ENCODE measurements at places on chromosomes 6 and 20.
A peak's percentile ranks its signal among the peaks of the same experiment; 100 is the strongest.

GRCh38 chr6:45965007-45965406 lies 50.7 kb downstream of the CLIC5 start:
- DNase-seq, result no peak

- no peak for DNase-seq
Observed at GRCh38 chr20:38806855-38807655, 1.6 kb downstream of the PPP1R16B start.

- DNase-seq, result no peak
Observed at GRCh38 chr6:39879535-39879934, 54.7 kb downstream of the MOCS1 start.

DNA sequence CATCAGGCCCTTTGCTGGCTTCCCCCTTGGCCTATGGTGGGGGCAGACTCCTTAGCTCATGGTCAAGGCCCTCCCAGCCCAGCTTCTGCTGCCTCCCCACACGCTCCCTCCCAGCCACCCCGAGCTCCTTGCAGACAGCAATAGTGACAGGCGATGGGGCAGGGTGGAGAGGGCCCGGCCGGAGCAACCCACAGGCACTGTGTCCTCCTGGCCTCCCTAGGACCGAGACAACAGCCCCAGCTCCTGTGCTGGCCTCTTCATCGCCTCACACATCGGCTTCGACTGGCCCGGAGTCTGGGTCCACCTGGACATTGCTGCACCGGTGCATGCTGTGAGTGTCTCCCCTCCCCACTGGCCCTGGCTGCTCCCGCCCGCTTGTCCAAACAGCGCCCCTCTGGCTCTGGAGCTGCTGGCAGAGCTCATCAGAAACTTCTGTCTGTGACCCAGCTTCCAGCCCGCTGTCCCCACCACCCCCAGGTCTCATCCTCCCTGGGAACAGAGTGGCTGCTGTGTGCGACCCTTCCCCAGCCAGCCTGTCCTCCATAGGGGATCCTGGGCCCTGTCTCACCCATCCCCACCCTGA lies 21.8 kb downstream of the NPEPL1 start:
- peak; percentile 39 for DNase-seq

- no peak for DNase-seq
Observed at GRCh38 chr20:51616060-51616459, 73.5 kb upstream of the NFATC2 start.

DNA sequence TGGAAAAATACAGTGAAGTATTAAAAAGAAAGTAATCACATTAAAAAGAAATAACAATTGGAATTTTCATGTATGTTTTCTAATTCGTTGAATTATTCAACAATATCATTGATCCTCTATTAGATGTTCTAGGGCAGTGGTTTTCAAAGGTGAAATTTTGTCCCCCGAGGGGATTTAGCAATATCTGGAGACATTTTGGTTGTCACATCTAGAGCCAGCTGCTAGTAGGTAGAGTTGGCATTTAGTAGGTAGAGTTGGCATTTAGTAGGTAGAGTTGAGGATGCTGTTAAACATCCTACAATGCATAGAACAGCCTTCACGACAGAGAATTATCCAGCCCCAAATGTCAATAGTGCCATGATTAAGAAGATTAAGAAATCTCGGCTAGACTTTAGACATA lies 173.7 kb downstream of the BCAS1 start:
- no peak for DNase-seq

DNA sequence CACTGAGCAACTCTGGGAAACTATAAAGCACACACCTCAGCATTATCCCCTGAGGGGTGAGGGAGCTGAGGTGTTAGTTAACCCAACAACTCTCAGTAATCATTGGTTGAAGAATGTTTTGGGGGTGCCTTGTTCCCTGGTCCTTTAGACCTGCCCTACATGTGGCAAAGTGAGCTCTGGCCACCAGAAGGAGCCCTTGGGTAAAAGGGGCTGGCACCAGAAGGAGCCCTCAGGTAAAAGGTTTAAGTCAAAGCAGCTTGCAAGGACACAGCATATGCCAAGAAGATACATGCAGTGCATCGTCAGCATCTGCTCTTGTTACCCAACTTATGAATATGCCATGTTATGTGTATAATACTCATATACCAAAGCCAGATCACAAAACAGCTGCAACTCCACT lies 1081.7 kb downstream of the KIF16B start:
- no peak for DNase-seq

- no peak for DNase-seq
Observed at GRCh38 chr6:25968769-25969168, 6.2 kb downstream of the TRIM38 start.

- no peak for DNase-seq
Observed at GRCh38 chr20:50802289-50802688, 7.4 kb downstream of the BCAS4 start.

DNA sequence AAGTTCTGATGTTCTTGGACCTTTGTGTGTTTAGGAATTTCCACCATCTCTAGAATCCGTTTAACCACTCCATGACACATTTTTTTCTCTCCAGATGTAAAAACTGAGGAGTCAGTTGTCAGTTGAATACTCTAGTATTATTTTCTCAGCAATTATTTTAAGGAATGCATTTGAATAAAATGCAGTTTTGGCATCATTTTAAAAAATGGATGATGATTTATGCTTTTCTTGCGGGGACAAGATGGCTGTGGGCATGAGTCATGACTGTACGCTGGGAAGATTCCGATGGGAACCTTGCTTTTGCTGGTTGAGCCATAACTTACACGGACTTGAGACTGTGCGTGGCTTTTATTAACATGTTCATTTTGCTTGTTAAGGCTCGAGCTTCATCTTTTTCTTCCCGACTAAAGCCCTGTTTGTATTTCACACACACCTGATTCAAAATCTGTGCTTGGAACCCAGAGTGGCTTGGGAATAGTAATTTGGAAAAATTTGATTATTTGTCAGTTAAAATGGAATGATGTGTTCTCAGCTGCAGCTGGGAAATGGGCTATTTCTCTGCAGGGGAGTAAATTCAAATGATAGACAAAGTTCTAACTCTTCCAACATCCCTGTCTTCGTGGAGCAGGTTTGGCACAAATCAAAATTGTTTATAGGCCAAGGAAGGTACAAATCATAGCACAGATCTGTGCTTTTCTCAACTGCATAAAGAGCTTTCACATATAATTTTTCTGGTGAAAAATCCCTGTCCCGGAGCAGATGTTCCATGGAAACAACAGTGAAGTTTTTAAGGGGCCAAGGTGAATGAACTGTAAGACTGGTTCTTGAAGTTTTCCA lies 470.5 kb upstream of the JAG1 start:
- no peak for DNase-seq

DNA sequence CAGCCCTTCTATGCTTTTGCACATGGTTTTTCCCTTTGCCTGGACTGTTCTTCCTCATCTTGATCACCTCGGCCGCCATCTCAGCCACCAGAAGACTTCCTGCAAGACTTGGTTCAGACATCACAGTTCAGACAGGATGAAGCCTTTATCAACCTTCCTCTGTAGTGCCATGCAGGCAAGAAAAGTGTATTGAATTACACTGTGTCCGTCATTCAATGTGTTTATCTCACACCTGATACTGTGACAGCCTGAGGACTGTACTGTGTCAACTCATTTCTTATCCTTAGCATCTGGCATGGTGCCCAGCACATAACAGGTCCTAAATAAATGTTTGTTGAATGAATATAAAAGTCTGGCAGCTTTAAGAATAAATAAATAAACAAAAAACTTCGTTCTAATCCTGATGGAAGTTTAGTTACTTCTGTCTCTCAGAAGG lies 133.3 kb upstream of the MAN1A1 start:
- no peak for DNase-seq

- no peak for DNase-seq
Observed at GRCh38 chr6:169286961-169287360, 33.3 kb upstream of the THBS2 start.

DNA sequence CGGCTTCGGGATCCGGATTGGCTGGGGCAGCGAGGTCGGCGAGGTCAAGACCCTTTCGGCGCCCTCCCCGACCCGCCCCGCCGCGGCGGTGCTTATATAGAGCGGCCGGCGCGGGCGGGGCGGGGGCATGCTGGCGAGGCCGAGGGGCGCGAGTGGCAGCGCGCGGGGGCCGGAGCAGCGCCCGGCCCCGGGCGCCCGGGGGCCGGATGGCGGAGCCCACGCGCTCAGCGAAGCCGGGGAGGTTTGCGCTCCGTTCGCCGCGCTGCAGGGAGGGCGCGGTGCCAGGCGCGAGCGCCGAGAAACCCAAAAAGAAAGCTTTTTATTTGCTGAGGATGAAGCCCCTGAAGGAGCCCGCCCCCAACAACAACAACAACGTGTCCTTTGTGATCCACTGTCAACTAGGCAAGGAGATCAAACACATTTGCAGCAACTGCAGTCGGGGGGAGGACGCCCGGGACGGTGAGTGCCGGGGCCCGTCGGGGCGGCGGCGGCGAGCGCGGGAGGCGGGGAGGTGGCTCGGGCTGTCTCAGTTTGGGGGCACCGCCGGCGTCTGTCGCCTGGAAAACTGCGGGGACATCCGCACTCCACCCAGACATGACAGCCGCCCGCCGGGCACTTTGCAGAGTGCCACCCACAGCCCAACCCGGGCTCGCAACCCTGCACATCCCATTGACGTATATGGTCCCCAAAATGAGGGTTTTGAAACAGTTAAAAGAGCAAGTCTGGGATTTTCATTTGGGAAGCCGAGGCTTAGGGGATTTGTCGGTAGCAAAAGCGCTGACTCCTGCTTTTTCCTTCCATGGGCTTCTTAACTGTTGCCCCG lies 297.3 kb downstream of the PHACTR1 start:
- peak; percentile 61 for DNase-seq

DNA sequence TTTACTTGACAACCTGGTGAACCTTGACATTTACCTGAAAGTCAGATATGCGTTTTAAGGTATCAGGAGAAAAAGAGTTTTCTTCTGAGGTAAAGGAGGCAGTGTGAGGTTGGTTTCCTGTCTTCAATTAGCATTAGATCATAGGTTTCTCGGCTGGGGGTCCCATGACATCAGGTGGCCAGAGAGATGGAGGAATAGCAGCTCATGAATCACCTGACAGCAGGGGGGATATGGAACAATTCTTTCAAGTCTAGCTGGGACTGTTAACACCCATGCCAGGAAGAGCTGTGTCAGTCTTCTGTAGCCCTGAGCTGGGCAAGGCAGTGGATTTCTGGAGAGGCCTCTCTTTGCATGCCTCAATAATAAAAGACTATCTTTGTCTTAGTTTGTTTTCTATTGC lies 108.0 kb upstream of the TMEM170B start:
- no peak for DNase-seq

DNA sequence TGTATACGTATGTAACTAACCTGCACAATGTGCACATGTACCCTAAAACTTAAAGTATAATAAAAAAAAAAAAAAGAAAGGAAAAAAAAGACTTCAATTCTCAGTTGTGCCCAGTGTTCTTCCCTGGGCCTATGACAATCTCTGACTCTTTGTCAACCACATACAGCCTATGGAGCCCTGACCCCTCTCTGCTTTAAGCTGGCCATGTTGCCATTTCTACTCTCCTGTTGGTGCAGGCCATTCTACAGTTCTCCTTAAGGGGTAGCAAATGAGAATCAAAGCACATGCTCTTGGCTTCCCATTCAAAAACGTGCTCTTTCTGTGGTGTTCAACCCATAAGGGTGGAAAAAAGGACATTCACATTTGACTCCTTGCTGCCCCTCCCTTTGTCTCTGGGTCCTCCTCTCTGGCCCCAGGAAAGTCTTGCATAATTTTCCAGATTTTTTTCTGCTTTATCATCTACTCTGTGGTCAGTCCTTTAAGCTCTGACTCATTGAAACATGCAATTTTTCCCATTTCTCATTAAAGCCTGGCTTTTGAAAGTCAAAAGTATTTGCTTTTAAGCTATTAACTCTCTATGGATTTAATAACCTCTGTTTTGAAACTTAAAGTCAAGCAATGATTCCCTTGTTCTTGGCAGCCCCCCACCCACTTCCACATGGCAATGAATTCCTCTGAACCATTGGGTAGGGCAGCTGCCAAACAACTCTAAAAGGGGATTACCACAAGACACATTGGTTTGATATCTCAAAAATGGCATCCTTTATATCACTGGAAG lies 208.6 kb upstream of the MCHR2 start:
- no peak for DNase-seq

DNA sequence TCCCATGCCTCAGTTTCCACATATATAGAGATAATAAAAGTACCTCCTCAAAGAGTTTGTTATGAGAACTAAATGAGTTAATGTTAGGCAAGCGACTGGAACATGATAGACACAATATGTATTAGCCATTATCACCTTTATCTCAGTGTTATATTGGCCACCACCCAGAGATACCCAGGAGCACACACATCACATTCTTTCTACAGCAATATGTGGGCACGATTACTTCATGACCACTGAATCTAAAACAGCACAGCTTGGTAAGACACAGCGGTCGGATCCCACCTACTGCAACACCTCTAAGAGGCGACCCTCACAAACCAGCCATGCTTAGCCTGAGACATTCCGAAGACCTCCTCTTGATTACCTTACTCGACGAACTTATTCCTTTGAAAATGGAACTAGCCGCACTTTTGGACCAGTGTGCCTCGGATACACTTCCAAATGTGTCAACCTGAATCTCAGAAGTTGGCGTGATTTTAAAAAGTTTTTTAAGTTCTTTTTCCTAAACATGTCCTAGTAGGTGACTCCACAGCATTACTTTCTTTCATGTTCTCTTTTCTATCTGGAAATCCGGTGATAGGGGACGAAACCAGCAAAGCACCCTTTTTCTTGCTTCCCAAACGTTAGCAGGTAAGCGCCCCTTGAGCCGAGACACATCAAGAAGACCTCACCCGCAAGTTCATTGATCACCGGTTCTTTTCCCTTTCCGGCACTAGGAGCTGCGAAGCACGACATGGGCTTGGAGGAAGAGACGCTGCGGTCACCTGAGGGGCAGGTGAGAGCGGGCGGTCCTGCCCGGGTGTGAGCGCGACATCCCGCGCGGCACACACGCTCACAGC lies 923 bp downstream of the GMDS start:
- DNase-seq, result no peak

Measured in right forelimb (tissue), 1 donor.